Large intestine (tissue), 12 donors: ENCODE measurements at places on chromosomes 11 and 22. TPM values are rescaled to one million over a fixed set of nuclear protein-coding genes. Genes with fewer than 3 reads are reported as not detected.
A peak's percentile ranks its signal among the peaks of the same experiment; 100 is the strongest.

GRCh38 chr22:38051900-38052862 lies 5.0 kb upstream of the PICK1 start:
- peak; percentile 74 for DNase-seq

- DNase-seq, result no peak
Observed at GRCh38 chr11:29334776-29335130, 682.1 kb downstream of the KCNA4 start.

DNA sequence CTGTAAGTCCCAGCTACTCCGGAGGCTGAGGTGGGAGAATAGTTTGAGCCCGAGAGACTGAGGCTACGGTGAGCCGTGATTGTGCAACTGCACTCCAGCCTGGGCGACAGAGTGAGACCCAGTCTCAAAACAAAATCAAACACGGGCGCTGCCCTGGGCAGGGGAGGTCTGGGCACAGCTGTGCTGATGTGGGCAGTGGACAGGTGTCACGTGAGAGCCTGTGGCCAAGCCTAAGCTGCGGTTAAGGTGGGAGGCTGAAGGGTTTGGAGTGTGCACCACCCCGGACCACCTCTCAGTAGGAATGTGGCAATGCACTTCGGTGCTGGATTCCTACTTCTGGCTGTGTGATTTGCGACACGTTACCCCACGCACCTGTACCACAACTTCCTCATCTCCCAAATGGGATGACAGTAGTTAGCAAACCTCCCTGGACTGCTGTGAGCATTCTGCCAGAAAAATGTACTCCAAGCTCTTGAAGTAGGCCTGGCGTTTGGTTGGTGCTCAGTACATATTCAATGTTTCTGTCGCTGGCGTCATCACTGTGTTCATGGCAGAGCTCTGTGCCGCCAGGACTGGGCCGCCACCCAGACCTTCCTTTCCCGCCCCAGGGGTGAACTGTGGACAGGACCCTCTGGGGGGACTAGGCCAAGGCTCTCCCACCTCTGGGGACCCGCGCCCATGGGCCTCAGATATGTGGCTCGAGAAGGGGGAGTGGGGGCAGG lies 807 bp upstream of the ZNF74 start:
- no peak for DNase-seq

DNA sequence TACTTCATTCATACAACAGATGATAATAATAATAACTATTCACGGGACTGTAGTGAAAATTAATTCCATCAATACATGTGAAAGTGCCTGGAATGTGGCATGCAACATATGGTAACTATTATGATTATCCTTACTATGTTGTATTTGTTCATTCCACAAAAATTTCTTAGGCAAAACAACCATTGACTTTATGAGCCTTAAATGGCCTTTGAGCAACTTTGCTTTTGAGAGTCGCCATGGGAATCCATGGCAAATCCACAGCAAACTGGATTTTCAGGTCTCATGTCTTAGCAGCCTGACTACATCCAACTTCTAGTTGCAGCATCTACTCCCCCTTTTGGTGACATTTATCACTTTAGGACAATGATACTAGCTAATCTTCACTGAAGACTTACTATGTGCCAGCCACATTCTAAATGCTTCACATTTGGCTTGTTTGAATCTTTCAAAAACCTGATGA lies 56.8 kb downstream of the SLC1A2 start:
- no peak for DNase-seq

GRCh38 chr11:104918113-104918824 lies 20.0 kb upstream of the CASP12 start:
- peak; percentile 58 for DNase-seq

DNA sequence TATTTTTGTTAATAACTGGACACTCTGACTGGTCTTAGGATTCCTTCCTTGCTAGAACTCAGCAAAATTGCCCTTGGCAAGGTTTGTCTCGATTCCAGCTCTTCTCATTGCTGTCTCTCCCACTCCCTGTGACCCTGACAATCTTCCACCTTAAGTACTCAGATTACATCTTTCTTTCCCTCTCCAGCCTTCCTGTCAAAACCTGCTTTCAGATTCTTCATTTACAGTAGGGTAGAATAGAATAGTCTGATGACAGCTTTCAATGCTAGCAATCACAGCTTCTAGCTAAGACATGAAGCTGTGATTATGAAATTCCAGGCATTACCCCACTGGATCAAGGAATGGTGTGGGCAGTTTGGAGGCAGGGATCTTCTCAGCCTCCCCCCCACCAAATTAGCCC lies 39.2 kb upstream of the LMO2 start:
- DNase-seq, result no peak

FXYD6 gene
- polyA plus RNA-seq, result 78.3 TPM

OR51B5 gene
- polyA plus RNA-seq, result 0.30 TPM

SCGB1A1 gene
- polyA plus RNA-seq, result not detected

PDE2A gene
- polyA plus RNA-seq, result 15.1 TPM

WNT11 gene
- polyA plus RNA-seq, result 14.4 TPM
